Esophagus mucosa (tissue), 1 donor: ENCODE measurements at places on chromosomes 5 and 9.
A peak's percentile ranks its signal among the peaks of the same experiment; 100 is the strongest.

GRCh38 chr5:42390115-42390514 lies 33.1 kb upstream of the GHR start:
- no peak for ATAC-seq

DNA sequence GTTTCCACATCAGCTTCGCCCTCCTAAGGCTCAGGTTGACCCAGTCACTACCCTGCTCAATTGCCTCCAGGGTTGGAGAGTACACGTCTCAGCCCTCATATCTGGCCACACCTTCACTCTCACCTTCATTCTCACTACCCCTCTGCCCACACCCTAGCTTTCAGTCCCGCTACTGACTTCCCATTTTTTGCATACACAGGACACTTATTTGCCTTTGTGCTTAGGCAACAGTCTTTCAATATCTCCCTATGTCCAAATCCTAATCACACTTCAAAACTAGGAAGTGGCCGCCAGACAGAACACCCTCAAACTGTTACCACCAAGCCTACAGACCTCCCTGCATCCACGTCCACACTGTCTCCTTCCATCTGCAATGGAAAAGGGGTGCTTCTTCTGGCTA lies 10.9 kb downstream of the MCTP1 start:
- no peak for ATAC-seq

DNA sequence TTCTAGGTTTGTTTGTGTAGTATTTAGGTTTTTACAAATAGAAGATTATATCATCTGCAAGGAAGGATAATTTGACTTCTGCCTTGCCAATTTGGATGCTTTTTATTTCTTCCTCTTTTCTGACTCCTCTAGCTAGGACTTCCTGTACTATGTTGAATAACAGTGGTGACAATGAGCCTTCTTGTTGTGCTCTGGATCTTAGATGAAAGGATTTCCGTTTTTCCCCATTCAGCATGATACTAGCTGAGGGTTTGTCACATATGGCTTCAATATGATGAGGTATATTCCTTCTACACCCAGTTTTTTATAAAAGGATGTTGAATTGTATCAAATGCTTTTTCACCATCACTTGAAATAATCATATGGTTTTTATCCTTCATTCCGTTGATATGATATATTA lies 101.4 kb downstream of the FBXO4 start:
- ATAC-seq = no peak

DNA sequence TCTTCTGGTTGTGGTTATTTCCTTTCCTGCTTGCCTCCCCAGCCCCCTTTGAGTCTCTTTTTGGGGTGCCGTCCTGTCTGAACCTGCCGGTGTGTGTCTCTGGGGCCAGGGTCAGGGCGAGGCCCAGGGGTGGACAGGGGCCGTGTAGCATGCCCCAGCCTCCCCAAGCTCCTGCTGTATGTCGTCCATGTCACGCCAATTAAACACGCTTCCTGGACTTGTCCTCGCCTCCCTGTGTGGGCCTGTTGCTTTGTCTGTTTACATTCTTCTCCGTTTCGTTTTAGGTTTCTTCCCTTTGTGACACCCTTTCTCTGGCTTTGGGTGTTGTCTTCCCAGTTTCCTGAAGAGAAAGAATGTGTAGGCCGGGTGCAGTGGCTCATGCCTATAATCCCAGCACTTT lies 28.5 kb upstream of the HMCN2 start:
- ATAC-seq = peak; percentile 14

DNA sequence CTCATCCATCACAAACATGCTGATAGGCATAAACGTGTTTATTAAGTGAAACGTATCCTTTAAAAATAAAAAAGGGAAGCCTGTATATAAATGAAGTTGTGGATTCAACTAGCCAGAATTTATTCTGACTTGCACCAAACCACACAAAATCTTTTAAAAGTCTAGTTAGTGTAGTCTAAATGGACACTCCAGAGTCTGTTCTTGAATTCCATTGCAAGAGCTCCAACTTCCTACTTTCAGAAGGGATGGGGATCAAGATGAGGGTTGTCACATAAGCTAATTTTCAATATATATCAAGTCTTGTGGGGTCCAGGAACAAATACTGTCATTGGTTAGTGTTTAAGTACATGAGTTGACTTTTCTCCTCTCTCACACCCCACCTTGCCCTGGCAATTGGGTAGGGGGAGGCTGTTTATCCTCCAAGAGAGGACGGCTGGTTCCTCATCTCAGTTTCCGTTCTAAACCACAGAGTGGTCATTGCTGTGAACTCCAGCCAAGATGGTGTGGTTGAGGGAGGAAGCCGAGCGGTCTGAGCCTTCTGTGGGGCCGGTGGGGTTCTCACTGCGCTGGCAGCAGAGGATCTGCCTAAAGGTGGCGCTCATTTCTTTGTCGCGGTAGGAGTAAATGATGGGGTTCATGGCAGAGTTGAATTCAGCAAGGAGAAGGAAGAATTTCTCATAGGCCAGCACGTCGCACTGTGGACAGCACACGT lies 163.2 kb downstream of the LPAR1 start:
- no peak for ATAC-seq

DNA sequence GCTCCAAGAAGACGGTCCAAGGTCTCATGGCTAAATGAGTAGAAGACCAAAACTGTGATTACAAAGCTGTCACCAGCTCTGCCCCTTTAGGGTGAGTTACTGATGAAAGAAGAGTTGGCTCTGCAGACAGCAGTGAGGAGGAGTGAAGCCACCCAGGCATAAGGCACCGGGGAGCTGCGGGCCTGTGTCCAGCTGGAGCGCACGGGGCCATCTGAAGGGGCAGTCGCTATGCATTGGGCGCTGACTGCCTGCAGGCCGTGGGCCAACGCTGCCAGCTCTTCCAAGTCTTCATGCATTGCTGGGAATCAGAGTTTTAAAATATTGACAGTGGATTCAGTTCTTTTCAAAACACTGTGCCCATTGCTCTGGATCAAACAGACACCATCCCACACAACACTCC lies 70.3 kb downstream of the DAPK1 start:
- no peak for ATAC-seq

DNA sequence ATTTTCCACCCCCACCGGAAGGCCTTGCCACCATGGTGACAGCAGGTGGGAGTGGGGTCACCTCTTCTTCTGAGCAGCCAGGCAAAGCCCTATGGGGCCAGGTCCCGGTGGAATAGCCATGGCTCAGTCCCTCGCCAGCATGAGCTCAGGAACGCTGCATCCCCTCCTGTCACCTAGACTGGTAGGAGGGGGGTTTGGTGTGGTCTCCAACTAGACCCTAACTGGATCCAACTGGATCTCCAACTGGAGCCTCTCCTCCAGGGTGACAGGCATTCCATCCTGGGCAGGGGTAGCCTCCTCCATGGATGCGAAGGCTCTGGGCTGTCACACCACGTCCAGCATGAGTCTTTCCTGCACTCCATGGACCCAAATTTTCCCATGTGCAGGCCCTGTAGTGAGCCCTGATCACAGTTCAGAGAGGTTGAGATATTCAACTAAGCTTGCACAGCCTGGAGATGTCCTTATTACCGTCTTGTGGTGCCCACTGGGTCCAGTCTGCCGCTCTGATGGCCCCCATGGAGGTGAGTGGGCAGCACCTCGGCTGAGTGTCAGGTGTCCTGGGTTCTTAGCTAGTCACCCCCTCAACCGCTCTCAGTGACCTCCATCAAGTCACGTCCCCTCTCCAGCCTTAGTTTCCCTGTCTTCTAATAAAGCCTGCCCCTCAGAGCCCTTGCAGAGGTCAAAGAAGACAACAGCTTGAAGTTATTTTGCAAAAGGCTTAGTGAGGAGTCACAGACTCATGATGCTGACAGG lies 18.6 kb upstream of the FIBCD1 start:
- no peak for ATAC-seq

- no peak for ATAC-seq
These were observed 656.3 kb downstream of the ANXA1 start for GRCh38 chr9:73807952-73808351.

DNA sequence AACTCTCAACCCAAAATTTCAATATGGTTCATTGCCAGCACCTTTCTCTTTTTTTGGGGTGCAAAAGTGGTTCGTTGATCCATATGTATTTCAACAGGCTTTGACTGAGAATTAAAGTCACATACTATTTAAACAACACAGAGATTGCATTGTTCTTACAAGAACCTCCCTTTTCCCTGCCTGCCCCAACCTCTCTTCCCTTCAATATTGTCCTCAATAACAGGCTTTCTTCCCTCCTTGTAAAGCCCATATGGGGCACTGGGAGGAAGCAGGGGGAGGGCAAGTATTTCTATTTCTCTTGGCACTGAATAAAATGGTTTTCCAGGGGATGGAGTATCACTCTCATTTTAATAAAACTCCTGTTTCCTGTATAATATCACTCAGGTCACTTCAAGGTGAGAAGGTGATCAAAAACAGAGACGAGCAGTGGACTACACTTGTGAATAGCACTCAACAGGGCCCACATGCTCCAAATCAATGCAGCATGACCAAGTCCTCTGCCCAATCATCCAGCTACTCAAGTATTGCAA lies 65.1 kb downstream of the EFNA5 start:
- no peak for ATAC-seq

GRCh38 chr9:136010615-136011361 lies 49.6 kb upstream of the UBAC1 start:
- peak; percentile 27 for ATAC-seq

GRCh38 chr9:74803376-74804017 lies 84.2 kb downstream of the TRPM6 start:
- no peak for ATAC-seq

DNA sequence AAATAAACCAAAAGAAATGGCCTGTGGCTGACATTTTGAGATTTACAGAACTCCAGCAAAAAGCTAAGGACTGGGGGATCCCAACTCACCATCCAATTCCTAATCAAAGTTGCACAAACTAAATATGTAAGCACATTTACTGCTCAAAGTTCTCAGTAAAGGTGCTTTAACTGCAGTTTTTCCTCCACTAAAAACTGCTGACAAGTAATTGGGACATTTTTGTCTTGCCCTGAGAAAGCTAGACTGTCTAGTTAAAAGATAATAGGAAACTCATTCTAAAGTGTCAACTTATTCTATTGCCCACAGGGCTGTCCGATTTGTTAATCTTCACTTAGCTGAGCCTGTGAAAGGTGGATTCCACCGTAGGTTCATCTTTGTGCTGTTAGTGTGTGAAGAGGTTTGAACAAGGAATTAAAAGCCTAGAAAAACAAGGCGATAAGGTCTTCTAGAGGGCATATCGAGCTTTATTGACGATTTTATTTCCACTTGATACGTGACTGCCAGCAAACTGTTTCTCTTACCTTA lies 1.0 kb downstream of the DOCK8 start:
- ATAC-seq = no peak

DNA sequence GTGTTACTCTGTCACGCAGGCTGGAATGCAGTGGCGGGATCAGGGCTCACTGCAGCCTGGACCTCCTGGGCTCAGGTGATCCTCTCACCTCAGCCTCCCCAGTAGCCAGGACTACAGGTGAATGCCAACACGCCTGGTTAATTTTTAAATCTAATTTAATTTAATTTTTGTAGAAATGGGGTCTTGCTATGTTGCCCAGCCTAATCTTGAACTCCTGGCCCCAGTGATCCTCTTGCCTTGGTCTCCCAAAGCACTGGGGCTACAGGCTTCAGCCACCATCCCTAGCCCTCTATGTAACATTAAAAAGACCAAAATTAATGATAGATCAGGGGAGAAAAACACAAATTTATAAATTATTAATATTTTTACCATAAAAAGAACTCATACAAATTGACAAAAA lies 11.3 kb upstream of the UBAP2 start:
- ATAC-seq = no peak

- no peak for ATAC-seq
These were observed 240.6 kb downstream of the MARCHF11 start for GRCh38 chr5:15938961-15939360.

- peak; percentile 53 for ATAC-seq
These were observed at the start of gene PDCD1LG2 for GRCh38 chr9:5510360-5510931. Gene PDCD1LG2 (plus strand): TSS chr9:5510531. CDS start chr9:5522547, 12,016 bp downstream.

GRCh38 chr5:147439254-147439653 lies 70.6 kb downstream of the DPYSL3 start:
- no peak for ATAC-seq

- peak; percentile 18 for ATAC-seq
These were observed 881 bp upstream of the B4GALT1 start for GRCh38 chr9:33167972-33168461.

DNA sequence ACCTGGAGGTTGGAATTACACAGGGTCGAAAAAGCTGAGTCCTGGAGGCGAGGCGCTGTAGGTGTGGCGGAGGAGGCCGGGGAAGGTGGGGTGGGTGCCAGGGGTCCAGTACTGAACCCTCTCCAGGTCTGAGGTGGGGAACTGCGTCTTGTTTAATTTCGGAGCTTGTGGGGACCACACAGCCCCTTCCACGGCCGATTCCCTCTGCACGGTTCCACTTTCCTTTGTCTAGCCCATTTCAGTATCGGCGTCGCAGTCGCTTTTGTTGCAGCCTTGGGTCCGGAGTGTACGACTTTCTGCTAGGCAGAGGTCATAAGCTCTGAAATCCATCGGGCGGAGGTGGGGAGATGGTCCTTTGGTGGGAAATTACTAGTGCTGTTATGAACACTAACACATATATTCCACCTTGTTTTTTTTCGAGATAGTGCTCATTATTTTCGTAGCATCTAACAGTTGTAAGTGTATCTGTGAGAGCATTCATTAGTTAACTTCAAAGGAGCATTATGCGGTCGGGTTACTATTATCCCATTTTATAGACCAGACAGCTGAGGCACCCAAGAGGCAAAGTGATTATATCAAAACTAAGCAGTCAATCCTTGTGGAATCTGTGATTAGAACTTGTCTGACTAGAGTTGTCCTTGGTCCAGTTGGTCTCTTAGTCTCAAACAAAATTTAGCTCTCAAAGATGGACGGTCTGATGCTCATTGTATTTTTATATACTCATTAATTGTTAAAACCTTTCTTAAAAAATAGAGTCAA lies 737 bp downstream of the RNF180 start:
- peak; percentile 11 for ATAC-seq
